ENCODE measurements at places on chromosomes 1 and 21. TPM values are rescaled to one million over a fixed set of nuclear protein-coding genes. Genes with fewer than 3 reads are reported as not detected.

Gene RHD
- total RNA-seq: not detected

Gene SH3BGRL3
- total RNA-seq: 164 TPM

Gene TMEM269
- 0.08 TPM for total RNA-seq

Gene NAV1
- 9.6 TPM for total RNA-seq

Gene TAS1R1
- total RNA-seq: not detected

Gene EPB41
- total RNA-seq: 5.1 TPM

Gene KIF21B
- 2.5 TPM for total RNA-seq

Gene MX1
- 1.8 TPM for total RNA-seq

Gene DLGAP3
- 0.42 TPM for total RNA-seq

Gene RBP7
- 5.2 TPM for total RNA-seq

Gene BMP8A
- total RNA-seq: 0.07 TPM

Gene BGLAP
- total RNA-seq: 0.46 TPM

Gene PRAMEF5
- total RNA-seq: not detected

Gene RIT1
- 24.3 TPM for total RNA-seq

Gene RHBDL2
- total RNA-seq: 2.6 TPM

Gene SYT2
- total RNA-seq: 0.01 TPM

Gene TPTE
- not detected for total RNA-seq

Gene ALDH4A1
- total RNA-seq: 13.5 TPM

Gene CYYR1
- total RNA-seq: not detected

Gene PIGP
- total RNA-seq: 15.4 TPM

Gene TMEM200B
- 0.13 TPM for total RNA-seq

Gene KCNE1
- not detected for total RNA-seq

Gene KRTAP12-3
- total RNA-seq: not detected

Gene KRTAP21-2
- not detected for total RNA-seq

Measured in A549 treated with CORT108297 at 1 μM for 4 hours (cell line).